Esophagus (tissue), 2 donors: ENCODE measurements at places on chromosomes 5 and 9. TPM values are rescaled to one million over a fixed set of nuclear protein-coding genes. Genes with fewer than 3 reads are reported as not detected.

LIFR gene
- polyA plus RNA-seq, result 3.5 TPM

RAB14 gene
- 33.4 TPM for polyA plus RNA-seq

HDAC3 gene
- polyA plus RNA-seq, result 38.9 TPM

SMIM33 gene
- 0.02 TPM for polyA plus RNA-seq

LURAP1L gene
- polyA plus RNA-seq, result 3.1 TPM

AGXT2 gene
- not detected for polyA plus RNA-seq

PCDHA1 gene
- not detected for polyA plus RNA-seq

PCDHGC4 gene
- 0.05 TPM for polyA plus RNA-seq

CNTNAP3B gene
- polyA plus RNA-seq, result 8.8 TPM

NPR3 gene
- polyA plus RNA-seq, result 2.8 TPM

SAP30L gene
- 11.8 TPM for polyA plus RNA-seq

SPATA31C1 gene
- not detected for polyA plus RNA-seq

ACTBL2 gene
- not detected for polyA plus RNA-seq

MAMDC4 gene
- 11.5 TPM for polyA plus RNA-seq

PCDHGA12 gene
- polyA plus RNA-seq, result 0.34 TPM

THOC3 gene
- 28.7 TPM for polyA plus RNA-seq

IL13 gene
- not detected for polyA plus RNA-seq
